Stimulated activated CD8-positive, alpha-beta memory T cell treated with anti-CD3 and anti-CD28 coated beads, Interleukin-7, amount 100 ng/mL, for 1 hour (primary cell): ENCODE measurements at places on chromosomes 3 and 15.

GRCh38 chr3:48289659-48290058 lies 43.8 kb downstream of the SPINK8 start:
- DNase-seq: no peak

GRCh38 chr15:70140543-70141375 lies 43.0 kb upstream of the TLE3 start:
- no peak for DNase-seq

GRCh38 chr3:197494366-197495058 lies 61.3 kb downstream of the BDH1 start:
- DNase-seq: no peak

DNA sequence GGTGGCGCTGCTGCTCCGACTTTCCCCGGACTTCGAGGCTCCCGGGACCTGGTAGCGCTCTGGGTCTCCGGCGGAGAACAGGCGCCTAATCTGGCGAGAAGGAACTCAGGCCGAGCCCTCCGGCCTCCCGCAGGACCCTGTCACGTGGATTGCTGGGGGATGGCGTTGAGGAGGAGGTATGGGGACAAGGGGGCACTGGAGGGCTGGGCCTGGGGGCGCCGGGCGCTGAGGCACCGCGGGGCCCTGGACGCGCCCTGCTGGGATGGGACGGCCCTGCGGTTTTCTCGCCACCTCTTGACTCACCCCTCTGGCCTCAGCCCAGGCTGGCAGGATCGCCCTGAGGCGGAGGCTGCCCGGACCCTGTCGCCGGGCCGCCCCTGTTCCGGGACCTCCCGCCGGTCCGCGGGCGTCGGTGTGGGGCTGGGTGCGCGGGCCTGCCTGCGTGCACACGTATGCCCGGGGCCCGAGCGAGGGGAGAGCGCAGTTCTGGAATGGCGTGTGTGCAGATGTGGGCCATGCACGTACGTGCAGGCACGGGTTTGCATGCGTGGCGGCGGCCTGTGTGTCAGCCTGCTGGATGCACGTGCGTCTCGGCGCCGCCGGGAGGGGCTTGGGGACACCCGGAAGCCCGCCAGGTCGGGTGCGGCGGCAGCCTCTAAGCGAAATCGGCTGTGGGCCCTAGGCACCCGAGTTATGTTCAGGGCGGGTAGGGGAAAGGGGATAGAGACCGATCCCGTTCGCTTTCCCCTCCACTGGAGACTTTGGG lies 752 bp downstream of the C15orf39 start:
- peak; percentile 75 for DNase-seq

- DNase-seq: no peak
Observed at GRCh38 chr3:196287090-196287439, 461 bp downstream of the PCYT1A start.

DNA sequence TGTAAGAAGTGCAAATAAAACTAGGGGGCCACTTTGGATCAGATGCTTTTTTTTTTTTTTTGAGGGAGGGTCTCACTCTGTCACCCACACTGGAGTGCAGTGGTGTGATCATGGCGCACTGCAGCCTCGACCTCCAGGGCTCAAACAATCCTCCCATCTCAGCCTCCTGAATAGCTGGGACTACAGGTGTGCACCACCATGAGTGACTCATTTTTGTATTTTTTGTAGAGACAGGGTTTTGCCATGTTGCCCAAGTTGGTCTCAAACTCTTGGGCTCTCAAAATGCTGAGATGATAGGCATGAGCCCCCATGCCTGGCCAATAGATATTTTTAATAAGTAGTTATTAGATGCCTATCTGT lies 20.8 kb downstream of the CCR1 start:
- DNase-seq: no peak

DNA sequence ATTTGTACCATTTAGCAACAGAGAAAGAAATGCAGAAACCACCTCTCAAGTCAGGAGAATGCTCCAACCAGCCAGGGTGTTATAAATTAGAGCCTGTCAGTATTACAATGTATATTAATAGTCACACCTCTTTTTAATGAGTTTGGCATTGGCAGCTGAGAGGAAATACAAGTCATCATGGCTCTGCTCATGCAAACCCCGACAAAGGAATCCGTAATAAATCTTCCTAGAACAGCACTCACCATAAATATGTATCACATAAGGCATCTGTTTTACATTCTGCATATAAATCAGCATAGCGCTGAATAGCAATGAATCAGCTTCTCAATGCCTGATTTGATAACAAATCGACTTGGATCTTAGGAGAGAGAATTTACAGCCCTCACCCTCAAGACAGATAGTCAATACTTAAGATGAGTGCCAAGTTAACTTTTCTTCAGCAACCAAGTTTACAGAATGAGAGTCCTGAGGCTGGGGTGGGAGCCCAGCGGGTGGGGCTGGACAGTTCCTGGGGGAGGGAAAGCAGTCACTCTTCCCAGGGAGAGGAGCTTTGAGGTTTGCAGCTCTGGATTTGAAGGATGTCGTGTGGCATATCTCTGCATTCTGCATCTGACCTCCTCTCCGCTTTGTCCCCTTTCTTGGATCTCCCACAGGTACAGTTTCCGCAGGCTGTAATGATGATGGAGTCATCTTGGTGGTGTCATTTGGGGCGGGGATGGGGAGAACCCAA lies 1034.4 kb upstream of the NR2F2 start:
- DNase-seq: no peak

- DNase-seq: no peak
Observed at GRCh38 chr15:71716990-71717389, 93.4 kb upstream of the NR2E3 start.

GRCh38 chr15:41487802-41488201 lies 5.9 kb upstream of the ITPKA start:
- DNase-seq: no peak

- no peak for DNase-seq
Observed at GRCh38 chr15:22973286-22973685, 6.9 kb downstream of the CYFIP1 start.

- no peak for DNase-seq
Observed at GRCh38 chr3:16301507-16301906, 36.5 kb downstream of the OXNAD1 start.
